ENCODE measurements at places on chromosomes 2 and 18.

DNA sequence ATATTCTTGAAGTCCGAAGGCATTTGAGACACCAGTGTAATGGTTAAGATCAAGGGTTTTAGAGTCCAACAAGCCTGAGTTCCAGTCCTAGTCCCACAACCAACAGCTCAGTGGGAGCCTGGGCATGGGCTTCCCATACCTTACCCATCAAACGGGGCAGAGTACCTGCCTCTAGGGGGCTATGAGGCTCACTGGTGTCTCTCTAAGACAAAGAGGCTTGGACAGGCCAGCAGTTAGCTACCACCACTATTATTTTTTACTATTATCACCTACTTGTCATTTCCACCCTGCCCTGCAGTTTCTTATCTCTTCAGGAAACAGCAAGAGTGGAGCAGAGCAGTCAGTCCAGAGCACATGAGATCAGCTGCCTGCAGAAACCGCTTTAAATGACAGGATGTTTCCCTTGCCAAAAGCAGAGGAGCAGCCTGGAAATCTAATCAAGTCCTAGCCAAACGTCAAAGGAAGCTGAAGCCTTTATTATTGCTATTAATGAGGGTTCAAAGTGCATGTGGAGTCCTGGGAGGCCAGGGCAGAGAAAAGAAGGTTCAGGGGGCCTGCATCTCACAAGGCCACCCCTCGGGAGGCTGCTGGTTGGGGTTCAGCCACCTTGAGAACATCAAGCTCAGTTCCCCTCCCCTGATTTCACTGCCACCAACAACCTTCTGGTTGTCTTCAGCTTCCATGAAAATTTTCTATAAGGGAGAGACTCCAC lies 66.6 kb downstream of the STPG4 start:
- no peak for DNase-seq

DNA sequence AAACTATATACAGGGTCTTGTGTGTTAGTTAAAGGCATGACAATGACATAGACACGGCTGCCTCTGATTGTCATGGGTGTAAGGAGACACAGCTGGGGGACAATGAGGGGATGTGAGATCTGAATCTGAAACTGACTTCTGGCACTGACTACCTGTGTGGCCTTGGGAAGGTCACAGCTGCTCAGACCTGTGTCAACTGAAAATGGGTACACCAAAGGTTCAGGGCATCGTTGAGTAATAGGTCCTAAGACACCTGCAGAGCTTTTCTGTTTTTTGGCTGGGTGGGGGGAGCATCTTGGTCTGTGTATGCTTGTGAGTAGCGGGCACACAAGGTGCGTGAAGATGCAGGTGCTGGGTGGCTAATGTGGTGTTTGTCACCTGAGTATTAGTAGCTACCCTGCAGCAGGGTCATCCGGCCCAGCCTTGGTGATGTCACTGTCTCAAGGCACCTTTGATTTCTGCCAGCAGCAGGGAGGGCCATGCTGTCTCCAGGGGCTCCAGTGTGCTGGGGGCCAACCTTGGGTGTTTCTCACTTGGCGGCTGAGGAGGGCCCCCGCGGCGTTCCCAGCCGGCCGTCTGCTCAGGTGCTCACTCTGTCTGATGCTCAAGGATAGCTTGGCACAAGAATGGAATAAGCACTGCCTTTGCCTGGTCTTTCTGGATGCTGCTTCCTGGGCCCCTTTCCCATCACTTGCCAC lies 53.1 kb upstream of the HS6ST1 start:
- DNase-seq: no peak

DNA sequence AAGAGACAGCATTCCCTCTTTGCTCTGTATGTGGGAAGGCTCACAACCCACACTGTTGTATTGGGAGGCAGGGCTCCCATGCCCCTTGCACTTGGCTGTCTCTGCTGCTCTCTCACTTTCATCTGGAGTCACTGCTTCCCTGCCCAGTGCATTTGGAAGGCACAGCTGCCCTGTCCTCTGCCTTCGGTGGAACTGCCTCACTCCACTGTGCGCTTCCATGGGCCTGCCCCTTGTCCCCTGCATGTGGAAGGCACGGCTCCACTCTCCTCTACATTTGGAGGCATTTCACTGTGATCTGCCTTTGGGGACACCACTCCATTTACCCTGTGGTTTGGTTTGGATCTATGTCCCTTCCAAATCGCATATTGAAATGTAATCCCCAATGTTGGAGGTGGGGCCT lies 9.1 kb upstream of the PROM2 start:
- DNase-seq: no peak

DNA sequence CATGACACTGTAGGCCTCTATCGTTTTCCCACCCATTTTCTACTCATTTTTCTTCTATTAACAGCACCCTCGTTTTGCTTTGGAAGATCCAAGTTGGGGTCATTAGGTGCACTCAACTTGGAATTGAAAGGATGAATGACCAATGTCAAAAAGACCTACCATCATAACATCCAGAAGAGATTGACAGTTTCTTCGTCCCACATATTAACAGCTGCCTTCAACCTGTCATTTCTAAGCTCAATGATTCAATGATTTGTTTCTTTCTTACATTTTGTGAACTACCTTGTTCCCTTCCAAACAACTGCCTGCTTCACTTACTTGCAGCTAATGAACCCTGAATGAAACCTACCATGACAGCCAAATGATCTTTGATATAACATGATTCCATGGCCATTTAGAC lies 224.0 kb upstream of the KCNH7 start:
- DNase-seq: no peak

GRCh38 chr18:63137999-63138435 lies 181.6 kb downstream of the BCL2 start:
- no peak for DNase-seq
